Small intestine (tissue), 16 donors: ENCODE measurements at places on chromosomes 11 and 22.
A peak's percentile ranks its signal among the peaks of the same experiment; 100 is the strongest.

DNA sequence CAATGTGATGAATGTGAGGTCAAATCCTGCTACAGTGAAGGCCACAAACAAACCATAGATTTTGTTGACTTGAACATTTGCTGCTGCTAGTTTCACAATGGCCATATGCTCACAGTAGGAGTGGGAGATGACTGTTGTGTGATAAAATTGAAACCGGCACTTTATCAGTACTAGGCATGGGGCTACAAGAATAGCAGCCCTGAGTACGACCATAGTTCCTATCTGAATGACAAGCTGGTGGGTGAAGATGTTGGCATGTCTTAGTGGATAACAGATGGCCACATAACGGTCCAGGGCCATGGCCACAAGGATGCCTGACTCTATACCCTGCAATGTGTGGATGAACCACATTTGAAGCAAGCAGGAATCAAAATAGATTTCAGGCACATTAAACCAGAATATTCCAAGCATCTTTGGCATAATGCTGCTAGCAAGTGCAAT lies 2.8 kb downstream of the OR52A1 start:
- DNase-seq = no peak

DNA sequence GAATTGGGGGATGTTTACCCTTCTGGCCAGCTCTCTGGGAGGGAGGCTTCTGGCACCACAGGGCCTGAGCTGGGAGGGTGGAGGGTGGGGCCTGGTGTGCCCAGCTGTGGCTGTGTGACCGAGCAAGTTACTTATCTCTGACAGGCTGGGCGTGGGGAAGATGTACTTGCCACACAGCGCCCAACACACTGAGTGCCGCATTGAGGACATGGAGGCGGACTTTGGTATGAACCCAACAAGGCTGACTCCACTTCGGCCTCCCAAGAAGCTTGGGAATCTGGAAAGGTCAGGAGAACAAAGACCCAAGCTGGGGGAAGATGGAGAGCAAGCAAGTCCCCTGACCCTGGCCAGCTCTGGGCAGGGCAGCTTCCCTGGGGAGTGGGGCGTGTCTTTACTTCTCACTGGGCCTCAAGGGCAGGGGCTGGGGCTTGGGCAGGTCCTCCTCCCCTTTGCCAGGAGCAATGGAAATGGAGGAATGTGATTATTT lies 2.4 kb upstream of the MGAT3 start:
- DNase-seq = peak; percentile 78

DNA sequence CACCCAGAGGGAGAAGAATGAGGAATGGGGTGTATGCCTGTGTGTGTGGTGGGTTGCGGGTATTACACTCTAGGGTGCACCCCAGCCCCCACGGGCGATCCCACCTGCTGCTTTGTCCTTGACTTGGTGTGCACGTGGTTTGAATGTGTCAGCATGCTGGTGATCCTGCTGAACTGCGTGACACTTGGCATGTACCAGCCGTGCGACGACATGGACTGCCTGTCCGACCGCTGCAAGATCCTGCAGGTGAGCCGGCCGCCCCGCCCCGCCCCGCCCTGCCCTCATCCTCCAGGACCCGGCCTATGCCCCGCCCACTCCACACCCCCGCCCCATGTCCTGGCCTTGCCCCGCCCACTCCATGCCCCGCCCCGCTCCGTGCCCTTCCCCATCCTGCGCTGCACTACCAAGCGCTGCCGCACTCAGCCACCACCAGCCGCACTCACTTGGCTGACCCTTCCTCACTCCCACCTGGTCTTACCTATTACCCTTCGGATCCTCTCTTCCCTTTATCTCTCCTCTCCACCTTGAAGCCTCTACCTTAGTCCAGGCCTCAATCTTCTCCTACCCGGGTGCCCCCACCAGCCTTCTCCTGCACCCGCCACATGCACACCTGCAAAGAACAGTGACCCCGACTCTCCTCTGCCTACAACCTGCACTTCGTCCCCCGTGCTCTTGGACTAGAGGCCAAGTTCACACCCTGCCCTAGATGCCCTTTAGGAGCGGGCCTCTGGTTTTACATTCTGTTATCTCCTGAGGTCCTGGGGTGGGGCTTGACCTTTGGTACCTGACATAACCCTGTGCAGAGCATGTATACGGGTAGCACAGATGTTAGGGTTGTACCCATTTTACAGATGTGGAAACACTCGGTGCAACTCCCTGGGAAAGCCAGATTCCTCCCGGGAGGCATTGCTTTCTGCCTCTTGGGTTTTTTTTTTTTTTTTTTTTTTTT lies 27.7 kb downstream of the CACNA1I start:
- DNase-seq = peak; percentile 83

DNA sequence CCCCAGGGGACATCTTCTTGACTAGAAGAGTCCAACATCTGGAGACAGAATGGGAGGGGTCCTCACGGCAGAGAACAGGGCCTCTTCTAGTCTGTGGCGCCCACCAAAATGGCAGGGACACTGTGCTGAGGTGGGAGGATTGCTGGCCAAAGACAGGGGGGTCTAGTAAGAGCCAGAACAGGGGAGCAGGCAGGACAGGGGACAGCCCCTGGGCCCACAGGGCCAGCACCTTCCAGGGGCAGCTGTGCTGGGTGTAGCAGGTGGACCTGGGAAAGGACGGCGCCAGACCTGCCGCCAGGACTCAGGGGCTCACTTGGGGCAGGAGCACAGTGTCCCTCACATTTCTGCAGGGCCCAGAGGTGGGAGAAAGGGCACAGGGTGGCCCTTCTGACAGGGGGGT lies 858 bp upstream of the APOBEC3A start:
- DNase-seq = no peak

DNA sequence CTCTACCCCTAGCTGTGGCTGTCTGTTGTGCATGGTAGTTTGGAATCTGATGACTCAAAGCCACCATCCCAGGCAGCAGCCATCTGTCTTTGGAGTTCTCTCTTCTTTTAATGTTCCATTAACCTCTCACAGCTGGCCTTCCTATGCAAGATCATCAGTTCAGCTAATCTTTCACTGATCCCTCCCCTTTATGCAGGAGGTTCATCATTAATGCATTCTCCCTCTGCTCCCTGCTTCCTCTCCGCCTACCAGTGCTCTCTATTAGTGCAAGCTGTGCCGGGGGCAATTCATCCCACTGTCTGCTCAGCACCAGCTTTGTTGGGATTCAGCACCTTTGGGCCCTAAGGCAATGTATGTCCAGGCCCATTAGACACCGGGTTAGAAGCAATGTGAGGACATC lies 413.0 kb upstream of the LRRC4C start:
- no peak for DNase-seq

DNA sequence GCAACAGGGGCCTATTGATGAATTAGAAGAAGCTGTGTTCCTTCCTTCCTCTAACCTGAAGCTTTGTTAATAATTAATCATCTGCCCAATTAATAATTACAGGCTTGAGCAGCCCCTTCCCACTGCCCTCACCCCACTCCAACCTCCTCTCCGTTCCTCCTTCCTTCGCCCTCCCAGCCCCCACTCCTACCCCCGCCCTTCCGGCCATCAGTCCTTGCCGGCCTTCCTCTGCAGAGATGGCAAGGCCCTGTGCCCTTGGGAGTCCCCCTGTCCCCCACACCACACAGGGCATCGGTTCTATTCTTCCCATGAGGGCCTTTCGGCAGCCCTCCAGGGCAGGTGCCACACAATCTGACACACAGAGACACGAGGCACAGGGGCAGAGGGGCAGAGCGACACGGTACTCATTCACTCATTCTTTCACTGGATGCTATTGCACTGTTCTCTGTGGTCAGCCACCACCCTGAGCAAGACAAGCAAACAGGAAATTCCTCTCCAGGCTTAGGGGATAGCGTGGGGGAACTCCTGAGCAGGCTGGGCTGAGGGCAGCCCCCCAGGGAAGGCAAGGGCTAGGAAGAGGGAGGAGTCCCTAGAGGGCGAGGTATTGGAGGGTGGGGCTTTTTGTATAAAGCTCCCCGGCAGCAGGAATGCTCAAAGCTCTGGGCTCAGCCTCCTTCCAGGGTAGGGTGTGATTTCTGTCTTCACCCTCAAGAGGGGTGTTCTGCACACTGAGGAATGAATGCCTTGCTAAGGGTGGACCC lies 14.7 kb downstream of the MGAT3 start:
- peak; percentile 84 for DNase-seq

GRCh38 chr11:36363361-36364268 lies 67.5 kb downstream of the PRR5L start:
- peak; percentile 37 for DNase-seq
